ENCODE measurements at places on chromosomes 11 and 22.

DNA sequence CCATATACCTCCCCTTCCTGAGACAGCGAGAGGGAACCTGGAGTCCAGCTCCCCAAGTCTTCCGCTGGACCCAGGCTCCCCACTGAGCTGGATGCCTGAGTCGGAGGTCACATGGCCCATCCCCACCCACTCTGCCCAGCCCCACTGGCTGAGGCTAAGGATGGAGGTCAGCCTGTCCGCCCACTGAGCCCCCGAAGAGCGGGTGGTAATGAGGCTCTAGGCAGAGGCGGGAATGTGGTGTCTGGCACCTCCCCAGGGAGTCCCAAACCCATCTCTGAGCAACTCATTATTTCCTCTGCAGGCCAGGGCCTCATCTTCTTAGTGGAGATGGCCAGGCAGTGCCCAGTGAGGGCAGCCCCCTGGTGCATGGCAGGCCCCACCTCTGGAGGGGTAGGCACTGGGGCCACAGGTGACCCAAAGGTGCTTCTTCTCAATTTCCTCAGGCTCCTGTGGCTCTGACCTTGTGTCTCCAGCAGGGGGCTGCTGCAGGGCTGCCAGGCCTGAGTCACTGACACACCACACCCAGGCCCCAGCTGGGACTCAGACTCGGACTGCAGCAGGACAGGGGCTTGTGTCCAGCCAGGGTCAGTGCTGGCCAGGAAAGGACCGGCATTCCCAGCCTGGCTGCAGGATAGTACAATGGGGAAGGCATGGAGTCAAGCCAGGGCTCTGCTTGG, 10.2 kb upstream of the PDE2A start:
- no peak for DNase-seq

GRCh38 chr22:42639541-42640241, 710 bp downstream of the ATP5MGL start:
- DNase-seq = no peak

- DNase-seq = no peak
Observed at GRCh38 chr11:92596596-92597317, 372.1 kb downstream of the FAT3 start.

GRCh38 chr11:116240710-116241109, 532.1 kb downstream of the BUD13 start:
- no peak for DNase-seq

DNA sequence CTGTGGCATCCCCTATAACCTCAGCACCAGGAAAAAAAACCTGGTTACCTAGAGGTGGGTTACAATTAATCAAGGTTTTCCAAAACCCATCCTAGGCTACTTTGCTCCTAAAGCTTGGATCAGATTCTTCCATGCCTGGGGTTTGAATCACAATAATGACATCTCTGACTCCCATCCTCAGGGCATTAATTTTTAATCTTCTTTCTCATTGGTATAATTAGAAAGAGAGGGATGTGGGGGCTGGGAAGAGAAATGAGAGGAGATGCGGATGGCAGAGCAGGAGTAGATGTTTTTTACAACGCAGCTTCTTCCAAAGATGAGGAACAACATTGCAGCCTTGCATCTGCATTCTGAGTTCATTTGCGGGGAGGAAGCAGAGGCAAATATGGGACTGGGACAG, 117.2 kb upstream of the E2F8 start:
- DNase-seq = no peak

- no peak for DNase-seq
Observed at GRCh38 chr11:102927624-102927990, 27.9 kb downstream of the MMP13 start.

DNA sequence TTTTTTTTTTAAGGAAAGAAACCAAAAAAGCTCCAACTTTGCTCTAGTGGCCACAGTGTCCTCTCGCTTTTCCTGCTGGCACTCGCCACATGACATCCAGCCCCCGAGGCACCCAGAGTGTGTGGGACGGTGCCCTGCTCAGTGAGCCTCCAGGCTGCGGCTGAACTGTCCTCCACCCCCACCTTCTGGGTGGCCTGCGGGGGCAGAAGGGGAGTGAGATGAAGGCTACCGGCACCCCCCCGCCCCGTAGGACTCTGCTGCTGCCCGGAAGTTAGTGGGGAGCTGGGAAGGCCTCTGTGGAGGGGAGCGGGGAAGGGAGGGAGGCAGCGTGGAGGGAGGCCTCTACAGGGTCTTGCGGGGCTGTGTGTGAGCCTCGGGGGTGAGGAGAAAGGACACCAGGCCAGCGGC, 264.4 kb downstream of the CTTN start:
- DNase-seq = no peak

DNA sequence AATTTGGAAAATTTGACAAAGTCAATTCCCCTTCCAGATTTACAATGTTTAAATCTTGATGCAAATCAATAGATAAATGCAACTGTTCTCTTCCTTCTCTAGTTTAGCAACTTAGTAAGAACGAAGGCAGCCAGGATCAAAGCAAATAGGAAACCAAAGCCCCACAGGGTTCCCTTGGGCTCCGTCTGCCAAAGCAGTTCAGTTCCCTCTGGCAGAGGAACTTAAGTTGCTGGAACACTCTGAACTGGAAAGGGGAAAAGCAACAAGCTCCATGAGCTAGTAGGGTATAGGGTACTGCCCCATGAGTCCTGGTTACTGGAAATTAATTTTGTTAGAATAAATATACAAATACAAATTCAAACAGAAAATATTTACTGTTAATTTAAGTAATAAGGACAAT, 91.3 kb downstream of the RELT start:
- no peak for DNase-seq

GRCh38 chr11:61747192-61747966, 5.1 kb upstream of the MYRF start:
- DNase-seq = no peak

GRCh38 chr11:94647926-94648325, 80.8 kb downstream of the PIWIL4 start:
- no peak for DNase-seq

DNA sequence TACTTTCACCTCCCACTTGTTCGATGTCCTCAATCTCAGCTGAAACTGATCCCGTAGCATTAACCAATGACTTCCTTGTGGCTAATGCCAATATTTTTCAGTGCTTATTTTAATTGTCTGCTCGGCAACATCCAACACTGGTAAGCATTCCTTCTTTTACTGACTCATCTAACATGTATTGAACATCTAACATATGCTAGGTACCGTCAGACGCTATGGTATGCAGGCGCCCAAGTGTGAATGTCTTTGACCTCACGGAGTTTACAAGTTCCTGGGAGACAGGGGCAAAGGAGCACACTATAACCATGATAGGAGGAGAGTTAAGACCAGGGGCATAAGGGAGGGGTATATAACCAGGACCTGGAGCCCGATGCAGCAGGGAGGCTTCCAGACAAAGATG, 1.7 kb downstream of the BRMS1 start:
- no peak for DNase-seq

DNA sequence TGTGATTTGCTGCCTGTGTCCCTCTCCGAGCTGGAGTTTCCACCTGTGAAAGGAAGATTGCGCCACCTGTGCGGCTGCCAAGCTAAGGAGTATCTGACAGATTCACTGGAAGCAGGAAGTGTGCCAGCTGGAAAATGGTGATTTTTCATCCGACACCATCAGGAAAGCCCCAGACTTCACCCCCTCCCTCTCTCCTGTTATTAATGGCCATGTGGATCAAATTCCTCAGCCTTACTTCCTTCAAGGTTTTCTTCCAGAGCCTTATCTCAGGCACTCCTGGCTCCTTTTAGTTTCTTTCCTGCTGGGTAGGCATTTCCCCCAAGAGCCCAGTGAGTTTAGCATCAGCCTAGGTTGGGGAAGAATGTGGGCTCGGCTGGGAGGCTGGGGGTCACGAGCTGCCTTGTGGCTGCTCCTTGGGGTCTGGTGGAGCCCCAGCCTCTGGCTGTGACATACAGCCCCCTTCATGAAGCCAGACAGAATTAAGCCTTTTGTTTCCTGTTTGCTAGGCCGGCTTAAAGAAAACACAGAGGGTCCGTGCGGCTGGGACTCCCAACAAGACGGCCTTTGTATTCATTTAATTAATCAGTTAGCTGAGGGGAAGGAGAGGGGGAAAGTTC, 37.1 kb downstream of the PKNOX2 start:
- DNase-seq = no peak

- DNase-seq = no peak
Observed at GRCh38 chr11:35365961-35366360, 53.4 kb downstream of the SLC1A2 start.

GRCh38 chr11:73547706-73548595, 50.0 kb downstream of the FAM168A start:
- DNase-seq = no peak

GRCh38 chr11:73734993-73735392, 25.9 kb downstream of the RAB6A start:
- no peak for DNase-seq

- DNase-seq = no peak
Observed at GRCh38 chr11:41309111-41309522, 150.3 kb downstream of the LRRC4C start.

- DNase-seq = no peak
Observed at GRCh38 chr11:121291896-121292494, 576 bp upstream of the SC5D start.

- no peak for DNase-seq
Observed at GRCh38 chr22:30877662-30878515, 90.7 kb downstream of the MORC2 start.

DNA sequence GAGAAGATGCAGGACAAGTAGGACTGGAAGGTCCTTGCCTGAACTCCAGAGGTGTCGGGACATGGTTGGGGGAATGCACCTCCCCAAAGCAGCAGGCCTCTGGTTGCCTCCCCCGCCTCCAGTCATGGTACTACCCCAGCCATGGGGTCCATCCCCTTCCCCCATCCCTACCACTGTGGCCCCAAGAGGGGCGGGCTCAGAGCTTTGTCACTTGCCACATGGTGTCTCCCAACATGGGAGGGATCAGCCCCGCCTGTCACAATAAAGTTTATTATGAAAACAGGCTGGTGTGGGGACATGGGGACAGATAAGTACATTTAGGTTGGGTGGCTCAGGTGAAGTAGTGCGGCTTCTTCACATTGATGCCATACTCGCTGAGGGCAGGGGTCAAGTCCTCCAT, 1.4 kb downstream of the TAF10 start:
- DNase-seq = no peak

DNA sequence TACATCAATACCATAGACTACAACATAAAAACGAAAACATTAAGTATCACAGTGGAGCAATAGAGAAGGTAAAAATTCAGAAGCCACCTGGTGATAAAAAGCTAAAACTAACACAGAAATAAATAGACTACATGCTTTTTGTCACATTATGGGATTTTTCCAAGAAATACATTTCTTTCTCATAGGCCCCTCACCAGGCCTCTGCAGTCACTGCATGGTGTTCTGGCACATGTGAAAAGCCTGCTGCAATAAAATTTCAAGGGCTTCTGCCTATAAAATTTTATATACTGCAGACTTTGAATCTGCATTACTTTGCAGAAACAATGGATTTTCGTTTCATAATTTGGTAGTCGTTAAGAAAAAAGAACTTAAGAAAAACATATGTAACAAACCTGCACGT, 655.5 kb downstream of the CNTN5 start:
- no peak for DNase-seq

GRCh38 chr22:42294034-42294985, 23.9 kb upstream of the TCF20 start:
- no peak for DNase-seq

- DNase-seq = no peak
Observed at GRCh38 chr11:69249311-69250185, 44.4 kb upstream of the MYEOV start.

GRCh38 chr11:68661014-68661413, 23.3 kb upstream of the GAL start:
- DNase-seq = no peak

GRCh38 chr11:69211540-69211919, 55.8 kb downstream of the SMIM38 start:
- DNase-seq = no peak

GRCh38 chr11:61775606-61776554, 16.5 kb downstream of the TMEM258 start:
- DNase-seq = no peak

- no peak for DNase-seq
Observed at GRCh38 chr11:72828692-72829101, 14.5 kb downstream of the ATG16L2 start.

DNA sequence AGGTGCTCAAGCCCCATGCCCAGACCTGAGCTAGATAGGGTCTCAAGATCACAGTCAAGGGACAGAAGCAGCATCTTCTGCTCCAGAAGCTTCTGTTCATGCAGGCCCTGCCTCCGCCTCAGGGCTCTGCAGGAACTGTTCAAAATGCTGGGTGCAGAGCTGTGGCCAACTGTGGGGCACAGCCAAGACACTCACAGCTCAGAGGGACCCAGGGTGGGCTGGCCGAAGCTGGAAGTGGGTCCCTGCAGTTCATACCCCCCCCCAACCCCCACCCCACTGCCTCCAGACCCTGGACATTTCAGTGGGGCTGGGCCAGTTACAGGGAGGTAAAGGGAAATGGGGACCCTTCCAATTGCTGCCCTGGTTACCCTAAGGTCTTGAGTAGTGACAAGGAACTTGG, 129.0 kb downstream of the CRYBB2 start:
- no peak for DNase-seq

GRCh38 chr22:29213493-29213892, 7.8 kb downstream of the EMID1 start:
- no peak for DNase-seq

GRCh38 chr22:38754751-38755154, 1.0 kb downstream of the SUN2 start:
- DNase-seq = no peak

- no peak for DNase-seq
Observed at GRCh38 chr11:72962084-72962483, 147.9 kb downstream of the ATG16L2 start.

GRCh38 chr11:43979571-43980219, 37.3 kb downstream of the C11orf96 start:
- no peak for DNase-seq

DNA sequence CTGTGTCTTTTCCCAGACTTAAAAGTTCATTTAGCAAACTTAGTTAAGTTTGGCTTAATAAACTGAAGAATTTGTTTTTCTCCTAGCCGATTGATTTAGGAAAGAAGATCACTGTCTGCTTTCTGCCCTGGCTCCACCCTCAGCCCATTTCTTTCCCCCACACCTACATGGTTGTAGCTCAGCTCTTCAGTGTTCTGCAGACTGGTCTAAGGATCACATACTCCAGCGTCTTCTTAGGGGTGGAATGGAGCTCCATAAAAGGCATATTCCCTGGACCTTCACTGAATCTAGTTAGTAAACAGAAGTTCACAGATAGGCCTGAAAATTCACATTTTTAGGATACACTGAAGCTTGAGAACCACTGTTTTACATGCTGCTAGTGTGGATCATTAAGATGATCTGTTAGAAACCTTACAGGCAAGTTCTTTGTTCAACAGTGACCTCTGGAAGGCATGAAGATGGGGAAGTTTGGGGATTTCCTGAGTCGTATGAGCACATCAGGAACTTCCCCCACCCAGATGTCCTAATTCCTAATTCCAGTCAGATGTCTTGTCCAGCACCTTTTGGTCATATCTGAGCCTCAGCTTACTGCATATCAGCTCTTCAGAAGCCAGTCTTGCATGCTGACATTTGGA, 16.8 kb downstream of the PIWIL4 start:
- no peak for DNase-seq

- no peak for DNase-seq
Observed at GRCh38 chr11:9017773-9018172, 14.0 kb upstream of the NRIP3 start.

All from activated naive CD4-positive, alpha-beta T cell (primary cell).